Fibroblast of skin of back (primary cell): ENCODE measurements at places on chromosomes 1 and 21.
A peak's percentile ranks its signal among the peaks of the same experiment; 100 is the strongest.

GRCh38 chr21:36981977-36982700, 15.7 kb upstream of the HLCS start:
- no peak for DNase-seq

GRCh38 chr1:94883691-94884090, 43.2 kb downstream of the CNN3 start:
- DNase-seq = peak; percentile 69

- no peak for DNase-seq
Measured at GRCh38 chr1:168482106-168482505, 61.7 kb downstream of the XCL2 start.

DNA sequence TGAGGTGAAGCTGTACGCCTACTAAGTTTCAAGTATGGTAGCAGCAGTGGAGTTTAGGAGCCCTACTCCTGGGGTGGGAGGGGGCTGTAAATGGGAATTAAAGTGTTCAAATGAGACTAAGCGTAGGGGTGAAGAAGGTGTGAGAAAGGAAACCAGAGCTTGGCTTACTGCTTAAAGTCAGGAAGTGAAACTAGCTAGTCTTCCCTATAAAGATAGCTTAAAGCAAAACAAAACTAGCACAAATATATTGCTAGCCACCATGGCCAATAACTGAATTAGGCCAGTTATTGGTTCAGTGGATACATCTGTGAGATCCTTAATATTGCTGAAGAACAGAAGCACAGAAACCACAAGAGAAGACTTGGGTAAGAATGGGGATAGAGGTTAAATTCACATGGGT, 492.2 kb upstream of the PKN2 start:
- DNase-seq = no peak

- no peak for DNase-seq
Measured at GRCh38 chr1:59917785-59918180, 8.8 kb downstream of the CYP2J2 start.

GRCh38 chr1:187909382-187909781, 1080.6 kb downstream of the PLA2G4A start:
- DNase-seq = no peak

DNA sequence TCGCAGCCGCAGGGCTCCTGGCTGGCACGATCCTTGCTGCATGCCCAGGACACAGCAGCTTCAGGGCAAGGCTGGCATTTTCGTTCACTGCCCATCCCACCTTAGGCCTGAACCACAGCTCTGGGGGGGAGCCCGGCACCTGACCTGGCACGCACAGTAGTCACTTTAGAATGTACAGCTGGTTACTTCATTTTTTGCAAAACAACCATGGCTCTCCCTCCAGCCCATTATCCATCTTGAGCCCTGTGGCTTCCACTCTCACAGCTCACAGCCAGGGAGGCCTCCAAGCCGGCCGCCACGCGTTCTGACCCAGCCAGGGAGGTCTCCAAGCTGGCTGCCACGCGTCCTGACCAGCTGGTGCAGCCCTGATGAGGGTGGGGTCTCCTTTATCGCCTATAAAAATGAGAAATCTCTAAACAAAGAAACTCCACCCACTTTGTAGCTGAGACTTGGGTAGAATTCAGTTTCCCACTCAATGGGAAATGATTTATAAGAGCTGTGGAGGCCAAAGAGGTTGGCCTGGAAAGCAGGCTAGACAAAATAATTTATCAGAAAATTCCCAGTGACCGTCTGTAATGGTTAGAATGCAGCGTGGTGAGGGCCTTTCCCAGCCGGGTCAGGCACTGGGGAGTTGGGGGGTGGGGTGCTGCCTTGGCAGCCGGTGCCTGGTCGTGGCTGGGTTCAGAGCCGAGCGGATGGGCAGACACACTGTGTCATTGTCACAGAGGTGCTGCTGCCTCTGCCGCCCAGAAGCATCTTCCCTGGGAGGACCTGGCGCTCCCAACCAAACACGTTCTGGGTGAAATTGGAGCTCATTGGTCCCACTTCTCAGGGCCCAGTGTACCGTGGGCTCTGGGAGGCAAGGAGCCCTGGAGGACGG, 54.6 kb upstream of the ACTRT2 start:
- no peak for DNase-seq

DNA sequence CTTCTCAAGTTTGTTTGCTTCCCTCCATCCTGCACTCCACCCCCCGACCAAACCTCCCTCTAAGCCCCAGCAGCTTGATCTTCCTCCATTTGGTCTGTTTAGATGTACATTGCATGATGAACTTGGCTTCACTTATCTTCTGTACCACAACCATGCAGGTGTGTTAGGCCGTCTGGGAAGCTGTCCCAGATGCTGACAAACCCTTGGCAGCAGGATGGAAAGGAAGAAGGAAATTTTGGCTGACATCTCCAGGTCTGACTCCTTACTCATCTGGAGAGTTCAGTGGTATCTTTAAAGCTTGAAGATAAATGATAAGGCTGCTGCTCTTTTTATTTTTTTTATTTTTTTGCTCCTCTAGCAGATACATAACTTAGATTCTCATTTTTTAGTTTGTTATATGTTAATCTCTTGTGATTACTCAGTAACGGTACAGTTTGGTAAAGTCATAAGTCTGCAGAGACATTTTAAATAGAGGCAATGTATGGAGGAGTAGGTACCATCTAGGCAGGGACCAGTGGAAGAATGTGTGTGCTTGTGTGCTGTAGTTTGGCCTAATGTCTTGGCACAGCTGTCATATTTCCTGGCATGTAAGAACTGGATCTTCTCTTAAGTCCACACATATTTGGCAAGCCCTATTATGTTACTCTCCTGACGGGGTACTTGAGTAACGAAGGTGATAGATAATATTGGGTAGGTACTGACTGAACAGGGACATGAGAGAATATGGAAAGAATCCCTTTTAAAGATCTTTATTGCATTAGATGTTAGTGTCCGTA, 79.7 kb downstream of the CACHD1 start:
- DNase-seq = no peak

DNA sequence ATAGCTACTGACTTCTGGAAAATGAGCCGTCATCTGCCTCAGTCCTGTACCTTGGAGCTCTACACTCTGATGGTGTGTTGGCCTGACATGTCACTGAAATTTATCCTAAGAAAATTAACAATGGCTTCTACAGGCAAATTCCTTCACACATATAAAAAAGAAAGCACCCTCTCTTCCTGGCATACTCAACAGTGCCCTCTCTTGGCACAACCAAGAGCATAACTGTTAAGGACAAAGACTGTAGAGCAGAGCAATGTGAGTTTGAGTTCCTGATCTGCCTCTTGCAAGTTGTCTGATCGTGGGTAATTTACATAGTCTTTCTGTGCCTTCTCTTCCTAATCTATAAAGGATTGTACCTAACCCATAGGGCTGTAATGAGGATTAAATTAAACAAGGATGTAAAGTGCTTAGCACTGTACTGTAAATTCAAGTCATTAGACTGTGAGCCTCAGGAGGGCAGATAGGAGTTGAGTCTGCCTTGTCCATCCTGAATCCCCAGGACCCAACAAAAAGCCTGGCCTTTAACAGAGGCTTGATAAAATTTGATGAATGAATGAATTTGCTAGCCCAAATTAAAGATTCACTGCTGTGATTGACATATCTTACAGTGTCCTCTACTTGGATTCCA, 83.5 kb downstream of the SYF2 start:
- DNase-seq = peak; percentile 17

DNA sequence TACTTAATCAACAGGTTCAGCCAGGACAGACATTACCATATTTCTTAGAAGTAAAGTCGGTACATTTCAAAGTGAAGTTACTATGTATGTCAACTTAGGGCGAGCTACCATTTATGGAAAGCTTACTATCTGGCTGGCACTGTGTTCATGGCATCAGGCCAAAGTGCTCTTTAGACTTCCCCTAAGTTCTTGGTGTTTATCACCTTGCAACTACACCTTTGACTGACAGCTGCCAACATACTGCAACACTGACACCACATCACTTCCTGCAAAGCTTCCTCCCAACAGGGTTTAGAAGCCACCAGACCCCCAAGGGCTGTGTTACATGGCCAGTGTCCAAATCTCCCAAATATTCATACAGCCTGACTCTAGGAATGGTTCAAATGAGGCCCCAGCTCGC, 61.0 kb downstream of the TIAM1 start:
- no peak for DNase-seq

DNA sequence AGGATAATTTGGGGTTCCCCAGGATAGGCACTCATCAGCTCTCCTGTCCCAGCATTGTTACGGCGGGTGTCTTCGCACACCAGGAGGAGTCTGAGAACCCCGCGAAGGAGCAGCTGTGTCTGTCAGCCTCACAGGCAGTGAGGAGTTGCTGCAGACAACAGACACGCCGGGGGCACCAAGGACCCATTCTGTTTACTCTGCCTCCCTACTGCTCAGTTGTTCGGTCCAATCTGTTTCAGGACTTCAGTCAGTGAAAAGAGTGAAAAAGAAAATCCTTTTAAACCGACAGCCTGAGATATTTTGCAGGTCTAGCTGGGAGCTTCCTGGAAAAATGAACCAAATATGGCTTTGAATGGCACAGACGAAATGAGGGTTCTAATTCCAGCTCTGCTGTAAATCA, 288.4 kb downstream of the OMA1 start:
- DNase-seq = no peak

DNA sequence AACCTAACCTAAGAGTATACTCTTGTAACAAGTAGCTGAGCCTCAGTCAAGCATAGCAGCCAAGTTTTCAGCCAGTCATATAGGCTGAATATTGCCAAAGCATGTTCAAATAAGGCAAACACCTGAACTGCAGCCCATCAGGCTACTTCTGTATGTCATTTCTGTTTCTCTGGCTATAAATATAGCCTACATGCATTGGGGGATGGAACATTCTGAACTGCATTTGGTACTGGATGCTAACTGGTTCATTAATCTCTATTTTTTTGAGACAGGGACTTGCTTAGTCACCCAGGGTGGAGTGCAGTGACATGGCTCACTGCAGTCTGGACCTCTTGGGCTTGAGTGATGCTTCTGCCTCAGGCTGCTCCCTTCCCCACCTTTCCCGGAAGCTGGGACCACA, 37.3 kb downstream of the MAST2 start:
- peak; percentile 39 for DNase-seq

- no peak for DNase-seq
Measured at GRCh38 chr1:73820843-73821242, 377.1 kb downstream of the LRRIQ3 start.

DNA sequence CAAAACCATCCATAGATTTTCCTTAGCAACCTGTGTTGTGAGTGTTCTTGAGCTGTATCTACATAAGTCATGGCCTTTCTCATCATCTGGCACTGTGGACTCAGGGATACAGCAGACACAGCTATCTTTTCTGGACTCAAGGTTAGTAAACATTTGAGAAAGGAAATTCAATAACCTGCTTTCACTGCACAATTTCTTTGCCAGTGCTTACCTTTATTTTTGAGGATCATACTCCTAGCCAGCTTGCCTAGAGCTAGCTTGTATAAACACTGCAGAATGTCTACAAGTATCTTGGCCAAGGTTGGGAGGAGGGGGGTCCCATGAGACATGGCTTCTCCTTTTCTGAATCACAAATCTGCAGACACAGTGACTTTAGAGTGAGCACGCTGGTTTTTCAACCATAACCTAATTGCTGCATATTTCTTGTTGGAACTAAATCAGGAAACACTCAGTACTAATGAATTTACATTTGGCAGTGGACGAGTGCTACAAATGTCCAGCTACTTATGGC, 27.2 kb downstream of the ADAMTS5 start:
- DNase-seq = peak; percentile 81

- DNase-seq = no peak
Measured at GRCh38 chr1:111497592-111497991, 5.8 kb downstream of the ADORA3 start.

GRCh38 chr1:169546087-169546995, 39.9 kb downstream of the F5 start:
- DNase-seq = peak; percentile 62

GRCh38 chr1:234530672-234531071, 51.7 kb upstream of the TARBP1 start:
- no peak for DNase-seq

DNA sequence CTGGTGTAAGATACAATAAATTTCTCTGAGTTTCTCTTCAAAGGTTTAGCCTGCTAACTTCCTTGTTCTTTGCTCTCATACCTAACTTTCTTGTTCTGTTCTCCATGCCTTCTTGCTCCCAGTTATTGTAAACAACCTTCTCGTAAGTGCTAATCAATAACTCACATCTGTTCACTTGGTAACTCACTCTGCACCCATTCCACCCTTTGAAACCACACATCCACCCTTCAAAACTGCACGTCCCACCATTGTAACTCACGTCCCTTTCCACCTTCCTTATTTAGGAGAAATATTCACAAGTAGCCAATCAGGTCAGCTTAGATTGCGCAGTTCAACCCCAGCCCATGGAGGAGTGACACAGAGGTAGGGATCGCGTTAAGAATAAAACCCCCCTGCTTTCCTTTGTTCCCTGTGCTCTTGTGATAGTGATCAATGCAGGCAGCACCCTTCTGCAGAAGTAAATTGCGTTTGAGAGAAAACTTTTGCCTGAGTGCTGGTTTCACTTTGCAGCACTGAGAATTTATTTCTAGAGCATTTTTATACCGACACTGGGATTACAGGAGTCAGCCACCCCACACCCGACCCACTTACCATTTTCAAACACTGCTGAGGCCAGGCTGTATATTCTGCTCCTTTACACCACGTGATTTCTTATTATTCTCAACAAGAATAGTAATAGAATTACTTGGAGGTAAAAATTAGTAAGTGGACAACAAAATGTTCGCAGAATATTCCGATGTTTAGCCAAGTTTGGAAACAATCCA, 789.2 kb upstream of the RGS18 start:
- no peak for DNase-seq

GRCh38 chr1:46581681-46582455, 22.2 kb downstream of the MKNK1 start:
- DNase-seq = no peak

GRCh38 chr1:85262985-85263384, 3.5 kb upstream of the C1orf52 start:
- DNase-seq = no peak

DNA sequence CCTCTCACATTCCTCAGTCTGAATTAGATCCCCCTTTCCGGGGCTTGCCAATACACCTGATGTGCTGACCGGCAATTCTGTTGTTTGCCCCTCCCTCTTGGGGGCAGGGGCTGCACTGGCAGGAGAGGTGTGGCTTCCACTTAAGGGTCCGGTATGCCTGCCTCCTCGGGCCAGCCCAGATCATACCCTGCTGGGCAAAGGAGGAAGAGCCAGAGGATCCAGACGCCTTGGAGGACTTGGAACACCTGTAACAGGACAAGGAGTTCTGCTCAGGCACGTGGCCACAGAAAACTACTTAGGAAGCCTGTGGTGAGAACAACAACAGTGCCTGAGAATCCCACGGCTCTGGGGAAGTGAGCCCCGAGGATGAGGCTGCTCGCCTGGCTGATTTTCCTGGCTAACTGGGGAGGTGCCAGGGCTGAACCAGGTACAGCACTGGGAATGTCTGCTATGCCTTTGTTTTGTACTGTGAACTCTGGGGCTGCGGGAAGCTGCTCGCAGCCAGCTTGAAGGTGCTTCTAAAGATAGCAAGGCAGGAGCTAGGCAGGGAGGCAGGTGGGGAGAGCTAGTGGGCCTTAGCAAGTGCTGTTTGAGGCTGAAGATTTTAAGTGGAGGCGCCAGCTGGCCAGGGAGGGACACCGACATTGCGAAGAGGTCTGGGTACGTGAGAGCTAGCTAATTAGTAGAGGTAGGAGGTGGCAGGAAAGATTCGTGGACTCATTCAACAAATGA, at the start of gene SMPDL3B:
Gene SMPDL3B (plus strand): TSS at position 183 of the 732 bp plus-strand sequence. CDS start 184 bp downstream, at position 367.
- DNase-seq = peak; percentile 14

- DNase-seq = no peak
Measured at GRCh38 chr1:28983091-28983490, 68.7 kb downstream of the EPB41 start.
